ENCODE measurements at places on chromosomes 16 and 17.

GRCh38 chr17:40175928-40176753 is 1.1 kb upstream of the RAPGEFL1 start:
- DNase-seq: no peak

DNA sequence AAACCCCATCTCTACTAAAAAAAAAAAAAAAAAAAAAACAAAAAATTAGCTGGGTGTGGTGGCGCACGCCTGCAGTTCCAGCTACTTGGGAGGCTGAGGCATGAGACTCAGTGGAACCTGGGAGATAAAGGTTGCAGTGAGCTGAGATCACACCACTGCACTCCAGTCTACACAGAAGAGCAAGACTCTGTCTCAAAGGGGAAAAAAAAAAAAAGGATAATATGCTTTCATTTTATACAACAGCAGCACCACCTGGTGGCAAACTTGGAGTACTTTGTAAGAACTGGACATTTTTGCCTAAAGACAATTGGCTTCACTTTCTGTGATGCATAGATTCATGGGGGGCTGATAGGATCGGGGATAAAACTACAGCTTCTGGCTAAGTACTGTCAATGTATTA is 8.5 kb downstream of the CHTF8 start:
- peak; percentile 52 for DNase-seq

GRCh38 chr17:1997289-1997926 is 27.7 kb downstream of the RTN4RL1 start:
- DNase-seq: no peak

DNA sequence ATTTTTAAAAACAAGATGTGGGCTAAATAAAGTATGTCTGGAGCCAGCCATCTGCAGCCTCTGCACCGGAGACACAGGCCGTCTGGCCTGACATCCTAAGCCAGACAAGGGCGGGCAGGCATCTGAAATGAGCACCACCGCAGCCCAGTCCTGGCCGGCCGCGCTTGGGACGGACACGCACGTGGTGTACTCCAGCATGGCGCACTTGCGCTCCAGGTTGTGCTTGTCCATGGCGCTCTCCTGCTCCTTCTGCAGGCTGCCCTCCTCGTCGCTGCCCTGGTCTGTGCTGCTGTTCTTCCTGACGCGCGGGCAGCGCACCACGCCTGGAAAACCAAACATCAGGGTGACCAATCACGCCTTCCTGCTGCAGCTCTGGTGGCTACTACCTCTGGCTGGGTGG is 60.3 kb downstream of the GTF3C1 start:
- no peak for DNase-seq

DNA sequence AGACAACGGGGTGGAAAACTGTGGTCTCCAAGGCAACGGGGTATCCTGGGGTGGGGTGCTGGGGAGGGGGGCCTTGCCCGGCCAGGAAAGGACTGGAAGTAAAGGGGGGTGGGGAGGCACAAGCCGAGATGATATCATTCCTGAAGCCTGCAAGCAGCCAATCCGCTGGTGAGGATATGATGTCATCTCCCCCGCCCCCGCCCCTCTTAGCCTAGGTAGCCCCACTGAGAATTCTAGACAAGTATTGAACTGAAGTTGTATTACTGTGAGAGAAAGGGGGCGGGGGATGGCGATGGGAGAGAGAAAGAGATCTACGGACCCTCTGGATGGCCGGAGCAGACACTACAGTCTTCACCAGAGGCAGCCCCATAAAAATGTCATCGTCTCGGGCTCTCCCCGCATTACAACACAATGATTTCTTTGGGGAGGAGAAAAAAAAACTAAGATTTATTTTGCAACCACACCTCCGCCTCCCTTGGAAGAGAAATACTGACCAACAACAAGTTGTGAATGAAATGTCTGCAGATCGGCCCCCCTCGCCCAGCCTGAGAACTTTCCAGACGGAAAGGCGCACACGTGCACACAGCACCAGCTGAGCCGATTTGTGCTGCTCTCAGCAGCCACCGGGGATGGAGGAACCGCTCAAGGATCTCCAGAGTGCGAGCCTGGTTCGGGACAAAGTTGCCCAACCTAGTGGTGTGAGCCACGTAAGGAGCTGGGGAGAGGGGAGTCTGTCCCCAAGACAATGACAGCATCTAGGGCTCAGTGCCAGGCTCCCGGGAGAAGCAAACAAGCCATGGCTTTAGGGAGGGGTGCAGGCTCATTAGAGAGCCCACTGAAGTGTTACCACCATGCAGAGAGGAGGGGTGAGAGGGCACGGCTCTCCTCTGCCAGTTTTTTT is 222.1 kb downstream of the SOX9 start:
- no peak for DNase-seq

GRCh38 chr16:4052801-4053293 is 63.4 kb downstream of the ADCY9 start:
- DNase-seq: no peak

GRCh38 chr17:70137451-70138230 is 31.7 kb upstream of the KCNJ2 start:
- DNase-seq: no peak

DNA sequence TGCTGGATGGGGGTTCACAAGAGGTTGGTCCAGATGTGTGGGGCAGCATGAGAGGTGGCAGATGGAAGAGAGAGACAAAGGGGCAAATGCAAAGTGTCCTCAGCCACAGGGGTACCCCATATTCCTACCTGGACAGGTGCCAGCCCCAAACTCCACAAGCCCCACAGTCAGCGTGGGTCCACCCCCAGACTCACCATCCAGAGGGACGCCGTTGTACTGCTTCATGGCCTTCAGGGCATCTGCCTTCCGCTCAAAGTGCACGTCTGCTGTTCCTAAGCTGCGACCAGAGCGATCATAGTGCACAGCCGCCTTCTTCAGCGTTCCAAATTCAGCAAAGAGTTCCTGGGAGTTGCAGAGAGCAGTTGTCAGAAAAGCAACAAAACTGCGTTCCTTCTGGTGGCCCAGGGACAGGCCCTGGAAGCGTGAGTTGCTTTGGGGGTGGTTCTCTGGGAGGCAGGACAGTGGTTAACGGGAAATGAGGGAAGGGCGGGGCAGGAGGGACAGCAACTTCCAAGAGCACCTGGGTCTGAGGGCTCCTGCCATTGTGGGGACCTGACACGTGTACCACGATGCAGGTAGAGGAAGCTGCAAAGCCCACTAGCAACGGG is 2.3 kb downstream of the ALYREF start:
- no peak for DNase-seq

DNA sequence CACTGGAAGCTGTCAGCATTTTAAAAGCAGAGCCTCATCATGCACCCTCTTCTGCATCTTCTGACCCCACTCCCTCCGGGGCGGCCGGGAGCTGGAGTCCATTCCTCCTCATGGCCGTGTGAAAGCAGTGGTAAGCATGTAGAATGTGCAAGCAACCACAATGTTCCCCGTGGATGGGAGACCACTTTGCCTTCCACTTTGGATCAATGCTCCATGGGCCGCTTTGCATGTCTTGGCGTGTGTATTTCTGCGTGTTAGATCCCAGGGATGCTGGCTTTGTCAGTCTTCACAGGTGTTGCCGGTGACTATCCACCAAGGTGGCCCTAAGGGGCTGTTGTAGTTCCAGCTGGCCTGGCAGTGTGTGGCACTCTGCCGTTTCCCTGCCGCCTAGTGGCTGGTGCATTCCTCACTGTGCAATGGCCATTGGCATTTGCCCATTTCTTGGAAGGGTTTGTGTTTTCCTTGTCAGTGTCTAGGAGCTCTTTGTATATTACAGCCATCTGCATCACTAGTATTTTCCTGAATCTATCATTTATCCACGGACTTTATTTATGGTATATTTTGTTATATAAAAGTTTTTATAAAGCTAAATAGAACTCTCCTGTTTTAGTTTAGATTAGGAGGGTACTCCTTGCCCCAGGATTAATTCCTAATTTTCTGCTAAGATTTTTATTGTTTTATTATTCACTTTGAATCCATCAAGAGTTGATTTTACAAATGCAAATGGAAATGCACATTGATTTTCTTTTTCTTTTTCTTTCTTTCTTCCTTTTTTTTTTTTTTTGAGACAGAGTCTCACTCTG is 5.8 kb upstream of the ALDH3A1 start:
- no peak for DNase-seq

GRCh38 chr17:7955414-7956227 is 23.6 kb downstream of the CNTROB start:
- DNase-seq: no peak

- no peak for DNase-seq
Observed at GRCh38 chr16:49986351-49987124, 38.5 kb upstream of the CNEP1R1 start.

DNA sequence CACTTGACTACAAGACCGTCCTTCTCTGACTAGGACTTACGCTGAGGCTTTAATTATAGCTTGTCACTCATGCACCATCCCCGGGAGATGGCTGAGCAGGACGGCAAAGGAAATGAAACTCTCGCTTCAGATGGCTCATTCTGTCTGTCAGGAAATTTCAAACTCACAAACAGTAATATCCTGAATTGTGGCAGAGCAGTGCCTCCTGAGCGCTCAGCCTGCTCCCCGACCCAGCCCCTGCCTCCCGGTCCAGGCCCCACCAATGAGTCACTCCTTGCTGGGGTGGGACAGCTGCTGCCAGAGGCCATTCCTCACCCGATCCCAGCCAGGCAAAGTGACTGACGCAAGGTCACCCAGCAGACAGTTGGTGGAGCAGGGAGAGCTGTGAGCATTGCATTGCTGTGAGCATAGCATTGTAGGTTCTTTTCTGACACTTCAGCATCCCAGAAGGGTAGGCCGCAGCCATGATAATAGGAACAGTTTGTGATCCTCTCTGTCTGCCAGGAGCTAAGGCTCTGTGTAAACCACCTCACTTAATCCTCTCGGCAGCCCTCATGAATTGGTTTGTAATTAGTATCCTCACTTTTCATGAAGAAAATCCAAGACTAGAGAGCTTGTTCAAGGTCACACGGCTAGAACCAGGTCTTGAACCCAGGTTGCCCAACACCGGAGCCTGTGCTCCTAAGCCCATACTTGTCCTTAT is 20.9 kb downstream of the CCDC182 start:
- no peak for DNase-seq

DNA sequence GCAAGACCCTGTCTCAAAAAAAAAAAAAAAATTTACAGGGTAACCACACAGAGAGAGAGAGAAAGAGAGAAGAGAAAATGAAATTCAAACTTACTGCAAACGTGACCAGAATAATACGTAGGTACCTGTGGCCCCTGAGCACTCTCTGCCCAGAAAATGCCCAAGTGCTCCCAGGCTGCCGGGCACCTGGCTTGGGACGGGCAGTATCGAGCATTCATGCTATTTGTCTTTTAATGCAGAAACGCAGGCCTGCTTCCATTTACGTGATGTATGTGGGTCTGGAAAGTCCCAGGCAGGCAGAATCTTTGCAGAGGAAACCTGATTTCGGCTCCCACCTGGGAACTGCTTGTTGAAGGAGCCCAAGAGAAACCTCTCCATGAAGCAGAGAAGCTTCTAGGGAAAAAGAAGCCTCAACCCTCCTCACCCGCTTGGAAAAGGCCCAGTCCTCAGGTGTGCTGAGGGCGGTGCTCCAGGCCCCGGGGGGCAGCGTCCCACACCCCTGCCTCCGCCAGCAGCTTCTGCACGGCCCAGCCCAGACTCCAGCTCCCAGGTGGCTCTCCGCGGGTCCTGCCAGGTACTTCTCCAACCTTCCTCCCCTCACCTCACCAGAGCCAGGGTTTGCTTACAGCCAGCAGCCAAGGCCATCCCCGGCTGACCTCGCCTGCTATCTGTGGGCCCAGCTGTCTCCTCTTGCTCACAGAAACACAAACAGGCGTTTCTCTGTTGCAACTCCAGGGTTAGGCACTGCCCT is 14.0 kb downstream of the RPH3AL start:
- no peak for DNase-seq

DNA sequence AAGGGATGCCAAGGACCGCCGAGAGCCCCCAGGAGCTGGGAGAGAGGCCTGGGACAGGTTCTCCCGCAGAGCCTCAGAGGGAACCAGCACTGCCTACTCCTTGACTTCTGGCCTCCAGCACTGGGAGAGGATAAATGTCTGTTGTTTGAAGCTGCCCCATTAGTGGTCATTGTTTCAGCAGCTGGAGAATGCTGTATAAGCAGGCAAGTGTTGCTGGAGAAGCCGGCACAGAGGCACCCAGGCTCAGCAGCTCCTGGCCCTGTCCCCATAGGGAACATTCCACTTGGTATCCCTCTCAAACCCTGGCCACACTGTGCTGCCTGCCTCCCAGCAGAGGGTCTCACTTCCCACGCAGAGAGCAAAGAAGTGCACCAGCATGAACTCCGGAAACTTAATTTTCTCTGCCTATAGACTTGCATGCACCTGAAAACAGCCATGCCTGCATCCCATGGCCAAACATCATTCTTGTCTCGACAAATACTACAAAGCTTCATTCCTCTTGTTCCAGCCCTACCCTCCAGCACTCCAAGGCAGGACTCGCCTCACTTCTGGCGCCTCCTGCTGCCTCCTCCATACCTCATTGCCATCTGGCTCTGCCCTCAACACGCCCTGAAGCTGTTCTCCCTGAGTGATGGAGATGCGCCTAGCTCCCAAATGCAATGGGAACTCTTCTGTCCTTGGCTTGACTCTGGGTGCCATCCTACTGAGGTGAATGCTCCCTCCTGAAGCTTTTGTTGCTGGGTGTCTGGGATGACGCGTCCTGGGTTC is 88.1 kb downstream of the DNAH17 start:
- DNase-seq: no peak

DNA sequence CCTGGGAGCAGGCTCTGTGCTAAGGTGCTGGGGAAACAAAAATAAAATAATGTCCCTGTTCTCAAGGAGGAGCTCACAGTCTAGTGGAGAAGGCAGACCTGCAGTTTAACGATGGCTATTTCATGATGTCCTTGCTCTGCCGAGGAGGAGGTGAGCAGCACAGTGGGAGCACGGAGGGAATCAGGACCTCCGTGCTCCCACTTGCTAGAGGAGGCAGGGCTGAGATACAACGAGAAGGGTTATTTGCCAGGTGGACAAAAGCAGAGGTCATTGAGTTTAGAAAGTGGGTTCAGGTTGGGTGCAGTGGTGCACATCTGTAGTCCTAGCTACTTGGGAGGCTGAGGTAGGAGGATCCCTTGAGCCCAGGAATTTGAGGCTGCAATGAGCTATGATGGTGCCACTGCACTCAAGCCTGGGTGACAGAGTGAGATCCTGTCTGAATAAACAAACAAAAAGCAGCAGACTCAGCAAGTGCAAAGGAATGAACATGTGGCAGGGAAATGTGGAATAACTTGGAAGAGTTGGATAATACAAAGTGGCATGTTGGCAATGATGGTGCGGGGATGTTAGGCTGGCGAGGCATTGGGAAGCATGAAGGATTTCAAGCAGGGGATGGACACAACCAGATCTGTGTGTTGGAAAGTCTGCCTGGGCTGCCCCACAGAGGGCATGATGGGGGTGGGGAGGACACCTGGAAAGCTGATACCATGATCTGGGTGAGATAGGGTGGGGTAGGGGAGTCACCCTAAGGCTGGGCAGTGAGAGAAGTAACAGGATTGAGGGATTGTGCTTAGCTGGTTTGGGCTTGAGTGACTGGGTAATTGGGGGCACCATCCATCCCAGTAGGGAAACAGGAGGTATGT is 12.8 kb upstream of the TNS4 start:
- no peak for DNase-seq

- DNase-seq: peak; percentile 22
Observed at GRCh38 chr16:49952386-49952785, 72.6 kb upstream of the CNEP1R1 start.

GRCh38 chr16:69365901-69366300 is 14.3 kb upstream of the TMED6 start:
- no peak for DNase-seq

- DNase-seq: no peak
Observed at GRCh38 chr17:1611715-1612114, 16.9 kb downstream of the SLC43A2 start.

- DNase-seq: no peak
Observed at GRCh38 chr16:7731141-7731540, 398.5 kb downstream of the RBFOX1 start.
